ENCODE measurements at places on chromosomes 13 and 19.
A peak's percentile ranks its signal among the peaks of the same experiment; 100 is the strongest.

- DNase-seq = no peak
Observed at GRCh38 chr13:22883956-22884355, 296.8 kb upstream of the SGCG start.

DNA sequence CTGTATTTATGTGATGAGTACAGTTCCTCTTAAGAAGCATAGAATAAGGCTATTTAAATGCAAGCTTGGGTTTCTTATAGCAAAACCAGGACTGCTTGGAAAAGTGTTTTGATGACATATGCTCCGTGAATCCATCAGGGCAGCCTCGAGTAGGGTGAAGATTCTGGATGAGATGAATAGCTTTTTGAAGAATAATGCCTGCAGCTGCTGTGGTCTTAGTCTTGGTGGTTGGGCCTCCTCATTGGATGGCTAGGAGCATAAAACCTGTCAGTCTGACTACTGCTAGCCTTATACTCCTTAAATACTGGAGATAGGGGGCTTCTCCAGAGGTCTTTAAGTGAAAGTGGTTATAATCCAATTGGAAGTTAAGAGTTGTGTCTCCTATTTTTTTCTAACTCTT, 704.3 kb downstream of the FGF9 start:
- DNase-seq = no peak

- DNase-seq = no peak
Observed at GRCh38 chr13:39044536-39044935, 6.3 kb downstream of the NHLRC3 start.

DNA sequence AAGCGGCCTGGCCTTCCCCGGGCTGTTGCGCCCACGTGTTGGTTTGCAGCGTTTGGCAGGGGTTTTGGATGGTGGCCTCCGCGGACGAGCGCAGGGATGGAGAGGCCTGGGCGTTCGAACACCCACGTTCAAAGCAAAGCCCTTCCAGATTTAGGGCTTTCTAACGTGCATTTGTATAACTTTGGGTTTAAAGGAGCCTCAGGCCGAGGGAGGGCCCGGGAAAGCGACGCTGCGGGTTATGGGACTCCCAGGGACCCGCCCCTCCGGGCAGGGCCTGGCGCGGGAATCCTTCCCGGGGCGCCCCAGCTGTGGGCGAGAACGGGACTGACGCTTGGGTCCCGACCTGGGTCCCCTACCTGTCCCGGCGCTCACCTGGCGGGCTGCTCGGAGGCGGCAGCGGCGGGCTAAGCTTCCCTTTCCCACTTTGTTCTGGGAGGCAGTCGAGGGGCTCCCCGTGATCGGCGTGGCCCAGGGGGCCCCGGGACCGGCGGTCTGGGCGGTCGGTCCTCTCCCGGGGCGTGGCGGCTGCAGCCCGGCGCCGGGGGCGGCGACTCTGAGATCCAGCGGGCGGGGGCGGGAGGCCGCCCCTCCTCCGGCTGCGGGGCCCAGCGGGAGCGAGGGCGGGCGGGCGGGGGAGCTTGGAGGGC, at the start of gene FBXO17:
FBXO17 (minus strand) TSS at position 529 of the 647 bp plus-strand sequence. CDS start 25,423 bp downstream, outside the sequence.
- peak; percentile 88 for DNase-seq

DNA sequence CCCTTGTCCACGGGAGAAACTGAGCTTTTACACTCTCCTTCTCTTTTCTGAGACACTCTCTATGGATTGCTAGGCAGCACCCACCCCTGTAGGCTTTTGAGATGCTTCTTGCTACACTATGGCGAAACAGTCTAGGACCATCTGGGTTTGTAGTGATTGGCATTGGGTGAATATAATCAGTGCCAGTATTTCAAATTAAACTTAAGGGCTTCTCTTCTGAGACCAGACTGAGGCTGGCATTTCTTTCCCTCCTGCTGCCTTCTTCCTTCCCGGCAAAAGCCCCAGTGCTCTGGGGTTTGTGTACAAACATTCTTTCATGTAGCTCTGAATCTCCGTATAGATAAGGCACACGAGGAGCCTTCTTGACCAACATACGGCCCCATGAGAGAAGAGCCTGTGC, 276.7 kb downstream of the SLC7A1 start:
- DNase-seq = no peak

DNA sequence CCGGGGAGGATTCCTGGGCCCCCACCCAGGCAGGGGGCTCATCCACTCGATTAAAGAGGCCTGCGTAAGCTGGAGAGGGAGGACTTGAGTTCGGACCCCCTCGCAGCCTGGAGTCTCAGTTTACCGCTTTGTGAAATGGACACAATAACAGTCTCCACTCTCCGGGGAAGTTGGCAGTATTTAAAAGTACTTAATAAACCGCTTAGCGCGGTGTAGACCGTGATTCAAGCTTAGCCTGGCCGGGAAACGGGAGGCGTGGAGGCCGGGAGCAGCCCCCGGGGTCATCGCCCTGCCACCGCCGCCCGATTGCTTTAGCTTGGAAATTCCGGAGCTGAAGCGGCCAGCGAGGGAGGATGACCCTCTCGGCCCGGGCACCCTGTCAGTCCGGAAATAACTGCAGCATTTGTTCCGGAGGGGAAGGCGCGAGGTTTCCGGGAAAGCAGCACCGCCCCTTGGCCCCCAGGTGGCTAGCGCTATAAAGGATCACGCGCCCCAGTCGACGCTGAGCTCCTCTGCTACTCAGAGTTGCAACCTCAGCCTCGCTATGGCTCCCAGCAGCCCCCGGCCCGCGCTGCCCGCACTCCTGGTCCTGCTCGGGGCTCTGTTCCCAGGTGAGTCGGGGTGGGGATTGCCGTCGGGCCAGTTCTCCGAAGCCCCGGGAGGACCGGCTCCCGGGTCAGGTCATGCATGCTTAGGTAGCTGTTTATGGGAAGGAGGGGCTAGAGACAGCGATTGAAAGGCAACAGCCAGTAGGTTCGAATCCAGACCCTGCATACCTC, at the start of gene ICAM1:
ICAM1 (plus strand) TSS at position 505 of the 779 bp plus-strand sequence; CDS start at position 545, 40 bp downstream.
- peak; percentile 78 for DNase-seq

DNA sequence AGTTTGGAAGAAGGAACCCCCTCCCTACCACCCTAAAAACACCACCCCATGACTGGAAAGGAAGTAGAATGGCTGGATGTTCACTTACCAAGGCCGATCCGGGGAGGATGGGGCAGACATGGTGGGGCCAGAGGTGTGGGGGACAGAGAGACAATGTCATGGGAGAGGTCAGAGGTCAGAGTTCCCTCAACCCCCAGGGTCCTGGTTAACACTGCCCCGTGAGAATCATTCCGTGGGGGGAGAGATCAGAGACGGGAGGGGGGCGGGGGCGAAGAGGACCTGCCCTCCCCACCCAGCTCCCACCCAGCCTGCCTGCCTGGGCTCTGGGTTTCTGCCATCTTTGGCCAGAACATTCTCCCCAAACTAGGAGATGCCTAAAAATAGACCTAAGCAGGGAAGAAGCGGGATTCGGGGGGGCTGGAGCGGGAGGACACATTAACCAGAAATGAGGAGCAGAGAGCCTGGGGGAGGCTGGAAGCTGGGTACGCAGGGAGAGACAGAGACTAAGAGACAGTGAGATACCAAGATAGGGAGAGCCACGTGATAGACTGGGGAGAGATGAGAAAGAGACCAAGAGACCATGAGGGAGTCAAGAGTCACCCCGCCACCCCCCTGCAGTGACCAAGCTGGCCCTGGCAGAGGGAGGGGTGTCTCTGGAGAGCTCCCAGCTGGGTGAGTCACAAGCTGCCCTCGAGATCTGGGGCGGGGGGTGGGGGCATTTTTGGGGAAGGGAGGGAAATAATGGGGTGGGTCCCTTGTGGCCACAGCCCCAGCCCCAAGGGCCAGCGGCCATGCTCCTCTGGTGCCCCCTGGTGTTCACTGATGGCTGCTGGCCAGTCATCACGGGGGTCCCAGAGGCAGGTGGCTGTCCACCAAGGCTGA, 6.1 kb upstream of the KANK2 start:
- DNase-seq = peak; percentile 91

- no peak for DNase-seq
Observed at GRCh38 chr19:46818812-46819211, 30.4 kb upstream of the SLC1A5 start.

- no peak for DNase-seq
Observed at GRCh38 chr19:13604902-13605586, 98.8 kb upstream of the CACNA1A start.

DNA sequence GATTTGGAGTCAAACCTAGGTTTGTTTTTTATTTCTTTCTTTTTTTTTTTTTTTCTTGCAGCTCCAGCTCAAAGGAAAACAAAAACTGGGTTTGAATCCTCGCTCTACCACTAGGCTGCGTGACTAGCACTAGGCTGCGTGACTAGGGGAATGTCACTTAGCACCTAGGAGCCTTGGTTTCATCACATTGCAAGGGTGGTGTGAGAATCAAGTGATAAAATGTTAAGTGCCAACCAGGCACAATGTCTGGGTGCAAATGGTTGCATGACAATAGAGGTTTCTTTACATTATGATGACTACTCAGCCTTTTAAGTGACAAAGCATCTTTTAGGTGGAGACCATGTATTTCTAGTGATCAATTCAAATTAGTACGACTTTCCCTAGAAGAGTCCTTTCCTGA, 27.9 kb downstream of the RCBTB2 start:
- DNase-seq = no peak

DNA sequence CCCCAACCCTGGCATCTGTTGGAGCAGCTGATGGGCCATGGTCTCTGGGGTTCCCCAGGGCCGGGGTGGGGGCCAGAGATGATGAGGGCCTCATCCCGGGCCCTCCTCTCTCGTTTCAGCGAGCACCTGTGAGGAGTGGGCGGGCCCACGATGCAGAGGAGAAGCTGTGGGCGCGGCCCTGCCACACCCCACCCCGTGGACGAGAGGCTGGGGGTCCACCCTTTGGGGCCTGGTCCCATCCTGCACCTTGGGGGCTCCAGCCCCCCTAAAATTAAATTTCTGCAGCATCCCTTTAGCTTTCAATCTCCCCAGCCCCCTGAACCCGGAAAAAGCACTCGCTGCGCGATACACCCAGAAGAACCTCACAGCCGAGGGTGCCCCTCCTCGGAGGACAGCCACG, 5.6 kb downstream of the HMG20B start:
- DNase-seq = no peak

DNA sequence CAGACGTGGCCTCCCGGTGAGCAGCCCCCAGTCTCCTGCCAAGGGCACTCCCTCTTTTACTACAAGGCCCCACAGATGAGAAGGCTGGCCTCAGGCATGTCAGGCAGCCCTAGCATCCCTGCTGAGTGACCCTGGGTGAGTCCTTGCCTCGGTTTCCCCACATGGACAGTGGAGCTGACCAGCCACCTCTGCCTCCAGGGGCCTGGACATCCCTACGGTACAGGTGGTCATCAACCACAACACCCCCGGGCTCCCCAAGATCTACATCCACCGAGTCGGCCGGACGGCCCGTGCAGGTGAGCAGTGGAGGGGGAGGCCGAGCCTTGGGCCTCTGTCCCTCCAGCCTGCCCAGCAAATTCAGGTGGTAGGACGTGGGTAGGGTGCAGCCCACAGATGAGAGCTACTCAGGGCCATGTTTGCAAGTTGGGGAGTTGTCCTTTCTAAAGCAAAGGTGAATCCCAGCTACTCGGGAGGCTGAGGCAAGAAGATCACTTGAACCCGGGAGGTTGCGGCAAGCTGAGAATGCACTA, 5.2 kb downstream of the DDX49 start:
- DNase-seq = no peak

DNA sequence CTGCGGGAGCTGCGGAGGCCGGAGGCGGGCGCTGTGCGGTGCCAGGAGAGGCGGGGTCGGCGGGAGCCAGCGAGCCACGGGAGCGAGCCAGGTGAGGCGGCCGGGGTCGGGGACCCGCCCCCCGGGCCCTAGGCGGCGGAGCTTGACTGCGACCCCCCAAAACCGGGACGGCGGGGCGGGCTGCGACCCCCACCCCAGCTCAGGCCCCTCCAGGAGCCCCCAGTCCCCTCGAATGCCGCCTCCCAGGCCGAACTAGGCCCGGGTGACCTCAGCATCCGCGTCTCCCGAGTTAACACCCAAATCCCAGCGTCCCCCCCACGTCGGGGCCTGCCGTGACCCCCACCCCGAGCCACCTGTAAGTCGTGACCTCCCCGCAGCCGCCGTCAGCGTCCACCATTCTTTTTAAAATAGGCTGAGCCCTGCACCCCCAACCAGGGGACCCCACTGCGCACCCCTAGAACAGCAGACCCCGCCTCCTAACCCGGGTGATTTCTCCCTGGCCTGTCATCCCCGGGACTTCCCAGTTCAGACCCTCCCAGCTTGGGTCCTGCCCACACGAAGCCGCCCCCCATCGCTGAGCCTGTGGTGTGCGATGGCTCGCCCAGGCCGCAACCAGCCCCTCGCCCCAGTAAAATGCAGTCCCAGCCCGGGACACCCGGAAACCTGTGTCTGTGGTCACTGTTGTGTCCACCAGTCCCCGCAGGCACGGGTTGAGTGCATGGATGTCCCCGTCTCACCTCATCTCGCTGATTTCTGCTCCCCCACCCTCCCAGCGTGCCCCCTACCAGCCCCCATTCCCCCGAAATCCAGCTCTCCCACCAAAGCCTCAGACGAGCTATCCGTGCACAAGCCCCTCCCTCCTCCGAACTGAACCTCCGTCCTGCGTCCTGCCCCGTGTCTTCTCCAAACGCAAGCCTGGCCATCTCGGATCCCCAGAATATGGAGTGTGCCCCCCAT, 551 bp downstream of the FZR1 start:
- peak; percentile 60 for DNase-seq

All from GM03348 (cell line).